ENCODE measurements at places on chromosomes 13 and 19.

GRCh38 chr13:62997696-62998095 lies 1582.0 kb upstream of the PCDH20 start:
- no peak for DNase-seq

- no peak for DNase-seq
These were observed 23.8 kb downstream of the FAM124A start for GRCh38 chr13:51246025-51246417.

DNA sequence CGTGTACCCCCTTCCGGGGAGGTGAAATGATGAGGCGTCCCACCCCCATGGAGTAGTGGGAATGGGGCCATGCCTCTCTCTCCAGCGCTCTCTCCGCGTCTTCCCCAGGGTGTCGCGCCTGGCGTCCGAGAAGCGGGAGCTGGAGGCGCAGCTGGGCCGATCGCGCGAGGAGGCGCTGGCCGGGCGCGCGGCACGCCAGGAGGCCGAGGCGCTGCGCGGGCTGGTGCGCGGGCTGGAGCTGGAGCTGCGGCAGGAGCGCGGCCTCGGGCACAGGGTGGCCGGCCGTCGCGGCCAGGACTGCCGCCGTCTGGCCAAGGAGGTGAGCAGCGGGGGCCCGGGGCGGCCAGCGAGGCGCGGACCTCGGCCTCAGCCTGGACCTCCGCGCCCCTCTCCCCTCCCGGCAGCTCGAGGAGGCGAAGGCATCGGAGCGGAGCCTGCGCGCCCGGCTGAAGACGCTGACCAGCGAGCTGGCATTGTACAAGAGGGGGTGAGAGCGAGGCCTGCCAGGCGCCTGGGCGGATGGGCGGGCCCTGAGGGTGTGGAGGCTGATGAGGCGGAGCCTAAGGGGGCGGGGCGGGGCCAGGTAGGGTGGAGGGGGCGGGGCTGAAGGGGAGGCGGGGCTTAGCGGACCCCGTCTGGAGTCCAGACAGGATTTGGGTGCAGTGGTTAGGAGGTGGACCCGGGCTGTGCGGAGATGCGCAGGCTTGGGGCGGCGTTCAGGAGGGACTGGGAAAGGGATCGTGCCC lies 7.7 kb downstream of the PGLYRP1 start:
- peak; percentile 41 for DNase-seq

DNA sequence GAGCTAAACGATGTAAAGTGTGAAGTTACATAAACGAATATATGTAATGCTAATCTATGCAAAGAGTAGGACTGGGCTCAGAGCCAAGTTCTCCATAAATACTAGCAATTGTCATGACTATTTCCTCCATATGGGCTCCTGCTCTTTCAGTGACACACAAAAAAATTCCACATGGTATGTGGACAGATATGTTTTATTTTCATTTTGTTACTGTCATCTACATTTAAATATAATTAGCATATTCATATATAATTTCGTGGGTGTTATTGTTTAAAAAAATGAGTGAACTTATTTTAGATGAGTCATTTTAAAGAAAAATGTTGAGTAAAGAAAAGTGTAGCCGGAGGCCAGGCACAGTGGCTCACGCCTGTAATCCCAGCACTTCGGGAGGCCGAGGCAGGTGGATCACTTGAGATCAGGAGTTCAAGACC lies 5.0 kb upstream of the IGSF23 start:
- DNase-seq, result no peak

- DNase-seq, result no peak
These were observed 26.1 kb downstream of the PPP5C start for GRCh38 chr19:46372901-46373490.

GRCh38 chr13:24127116-24127631 lies 33.3 kb upstream of the SPATA13 start:
- no peak for DNase-seq

- DNase-seq, result no peak
These were observed 1.8 kb upstream of the SLC27A1 start for GRCh38 chr19:17468302-17469091.

DNA sequence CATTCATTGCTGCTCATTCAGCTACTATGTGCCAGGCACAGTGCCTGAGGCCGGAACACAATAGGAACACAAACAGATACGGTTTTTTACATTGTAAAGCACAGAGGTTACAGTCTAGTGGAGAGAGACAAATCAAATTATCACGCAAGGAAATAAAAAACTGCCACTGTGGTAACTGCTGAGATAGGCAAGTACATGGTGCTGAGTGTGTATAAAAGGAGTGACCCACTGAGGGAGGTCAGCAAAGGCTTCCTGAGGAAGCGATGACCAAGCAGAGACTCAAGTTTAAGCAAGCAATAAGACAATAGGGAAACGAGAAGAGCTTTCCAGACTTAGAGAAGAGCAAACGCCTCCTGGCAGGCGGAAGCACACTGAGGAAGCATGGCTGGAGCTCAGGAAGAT lies 56.4 kb downstream of the NUFIP1 start:
- no peak for DNase-seq

GRCh38 chr13:113087923-113088690 lies 17.5 kb upstream of the F7 start:
- no peak for DNase-seq

- DNase-seq, result no peak
These were observed 41.1 kb downstream of the ZNF729 start for GRCh38 chr19:22327321-22327720.

- no peak for DNase-seq
These were observed 24.1 kb upstream of the NPAS1 start for GRCh38 chr19:46995492-46995891.

DNA sequence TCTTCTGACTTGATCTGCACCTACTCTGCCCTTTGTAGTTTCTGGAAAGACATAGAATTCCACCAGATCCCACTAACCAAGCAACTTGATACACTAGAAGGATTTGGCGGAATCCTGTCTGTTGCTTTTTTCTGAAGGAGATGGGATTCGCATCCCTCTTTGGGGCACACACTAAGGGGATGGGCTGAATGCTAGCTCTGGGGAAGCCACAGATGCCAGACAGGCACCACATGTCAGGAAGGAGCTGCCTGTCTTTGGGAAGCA lies 52.1 kb downstream of the SERP2 start:
- no peak for DNase-seq

GRCh38 chr13:111187960-111188541 lies 72.9 kb downstream of the ARHGEF7 start:
- no peak for DNase-seq

GRCh38 chr13:35927567-35928021 lies 203.6 kb downstream of the DCLK1 start:
- DNase-seq, result no peak

DNA sequence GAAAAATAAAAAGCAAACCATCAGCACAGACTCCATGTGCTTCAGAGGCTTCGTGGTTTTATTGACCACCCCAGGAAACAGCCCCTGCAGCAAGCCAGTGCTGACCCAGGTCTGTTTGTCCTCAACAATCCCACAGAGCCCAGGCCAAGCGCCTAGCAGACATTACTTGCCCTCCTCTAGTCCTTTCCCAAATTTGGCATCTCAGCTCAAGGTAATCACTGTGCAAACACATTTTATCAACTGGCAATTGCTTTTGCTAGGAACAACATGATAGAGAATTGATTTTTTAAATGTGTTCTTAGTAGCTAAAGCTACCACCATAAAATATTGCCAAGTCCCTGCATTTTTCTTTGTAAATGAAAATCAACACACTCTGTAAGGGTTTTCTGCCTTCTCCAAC lies 121.8 kb downstream of the STOML3 start:
- DNase-seq, result no peak

DNA sequence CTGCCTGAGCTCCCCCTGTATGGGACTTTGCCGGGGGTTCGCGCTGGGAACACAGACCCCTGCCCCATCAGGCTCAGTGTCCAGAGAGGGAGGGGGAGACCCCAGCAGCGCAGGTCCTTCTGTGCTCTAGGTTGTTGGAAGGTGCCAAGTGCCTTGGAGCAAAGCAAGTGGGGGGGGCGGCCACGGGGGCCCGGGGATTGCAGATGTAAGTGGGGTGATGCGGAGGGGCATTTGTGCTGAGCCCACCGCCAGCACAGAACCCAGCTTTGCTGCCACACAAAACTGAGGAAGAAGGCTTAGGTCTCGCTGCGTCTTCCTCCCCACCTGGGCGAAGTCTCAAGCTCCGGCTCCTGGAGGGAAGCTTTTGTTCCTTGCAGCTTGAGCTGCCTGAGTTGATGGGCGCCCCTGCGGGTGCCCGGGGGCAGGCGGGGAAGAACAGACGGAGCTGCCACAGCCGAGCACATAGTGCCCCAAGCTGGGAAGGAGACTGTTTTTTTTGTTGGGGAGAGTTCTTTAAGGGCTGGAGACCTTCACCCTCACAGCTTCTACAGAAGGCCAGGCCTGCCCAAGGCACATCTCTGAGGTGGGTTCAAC lies 1.5 kb upstream of the NTN5 start:
- no peak for DNase-seq

DNA sequence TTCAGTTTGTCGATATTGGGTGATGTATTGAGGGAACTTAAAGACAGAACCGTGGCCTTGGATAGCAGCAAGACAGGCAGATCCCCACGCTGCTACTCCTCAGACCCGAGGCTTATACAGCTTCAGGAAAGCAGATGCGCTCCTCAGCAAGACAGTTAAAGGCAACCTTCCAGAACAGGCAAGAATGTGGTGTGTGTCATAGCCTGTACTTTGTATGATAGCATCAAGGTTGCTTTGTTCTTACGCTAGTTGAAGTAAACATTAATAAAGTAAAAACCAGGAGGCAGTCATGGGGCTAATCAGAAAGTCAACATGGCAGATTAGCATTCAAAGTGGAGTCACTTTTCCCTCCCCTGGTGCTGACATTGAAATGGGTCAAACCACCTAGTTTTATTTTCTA lies 473.2 kb downstream of the DCT start:
- DNase-seq, result no peak

- peak; percentile 93 for DNase-seq
These were observed 58.2 kb downstream of the SACS start for GRCh38 chr13:23375001-23375971.

GRCh38 chr13:58633226-58633625 lies 1001.7 kb downstream of the PCDH17 start:
- no peak for DNase-seq

DNA sequence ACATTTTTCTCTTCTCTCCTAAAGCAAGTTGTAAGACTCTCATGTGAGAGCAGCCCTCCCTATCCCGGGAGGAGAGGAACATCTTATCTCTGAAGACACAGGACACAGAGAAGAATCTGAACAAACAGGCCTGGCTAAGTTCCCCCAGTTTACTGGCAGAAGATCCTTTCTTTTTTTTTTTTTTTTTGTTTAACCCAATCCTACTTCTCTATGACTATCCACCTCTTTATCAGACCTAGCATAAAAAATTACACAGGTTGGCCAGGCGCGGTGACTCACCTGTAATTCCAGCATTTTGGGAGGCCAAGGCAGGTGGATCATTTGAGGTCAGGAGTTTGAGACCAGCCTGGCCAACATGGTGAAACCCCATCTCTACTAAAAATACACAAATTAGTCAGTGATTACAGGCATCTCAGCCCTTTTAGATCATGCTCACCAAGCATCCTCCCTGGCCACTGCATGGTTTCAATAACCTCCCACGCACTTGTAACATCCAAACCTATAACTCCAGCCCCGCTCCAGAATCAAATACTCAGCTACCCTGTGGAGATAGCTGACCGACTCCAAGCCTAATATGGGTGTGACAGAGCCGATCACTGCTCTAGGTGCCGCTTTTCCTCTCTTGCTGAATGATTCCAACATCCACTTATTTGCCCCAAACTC lies 27.3 kb upstream of the MUC16 start:
- no peak for DNase-seq
